Breast epithelium (tissue), 4 donors: ENCODE measurements at places on chromosomes 2 and 18. TPM values are rescaled to one million over a fixed set of nuclear protein-coding genes. Genes with fewer than 3 reads are reported as not detected.
A peak's percentile ranks its signal among the peaks of the same experiment; 100 is the strongest.

GRCh38 chr2:49811502-49811901 lies 657.2 kb upstream of the FSHR start:
- no peaks in the 10 kb centered on the region for H3K27me3 ChIP-seq
- H3K36me3 ChIP-seq: no peaks in the 10 kb centered on the region
- H3K27ac ChIP-seq: no peak overlapping the region
- H3K4me3 ChIP-seq: no peak overlapping the region
- no peak for DNase-seq
- no peaks in the 10 kb centered on the region for H3K4me1 ChIP-seq

- H3K4me3 ChIP-seq: peak within 1 kb of the TSS; percentile 94
- peak within 1 kb of the TSS; percentile 100 for H3K27ac ChIP-seq
- peaks cover 5% of the 10 kb centered on the region for H3K4me1 ChIP-seq
- H3K27me3 ChIP-seq: no peaks in the 10 kb centered on the region
- peak; percentile 64 for DNase-seq
Measured at GRCh38 chr2:29114946-29115609, at the start of gene CLIP4. Gene CLIP4 (plus strand): TSS chr2:29115415. CDS start chr2:29121389, 5,974 bp downstream.

The ZNG1B gene
- 29.9 TPM for total RNA-seq

GRCh38 chr2:122748552-122749011 lies 993.1 kb downstream of the TSN start:
- no peak overlapping the region for H3K4me3 ChIP-seq
- no peak for DNase-seq
- H3K4me1 ChIP-seq: no peaks in the 10 kb centered on the region
- no peak overlapping the region for H3K27ac ChIP-seq
- no peaks in the 10 kb centered on the region for H3K27me3 ChIP-seq
- H3K36me3 ChIP-seq: no peaks in the 10 kb centered on the region

GRCh38 chr2:173090276-173090877 lies 14.7 kb downstream of the MAP3K20 start:
- no peak for DNase-seq
- H3K27ac ChIP-seq: peak overlapping the region; percentile 50
- H3K4me1 ChIP-seq: peaks cover 4% of the 10 kb centered on the region
- no peak overlapping the region for H3K4me3 ChIP-seq

DNA sequence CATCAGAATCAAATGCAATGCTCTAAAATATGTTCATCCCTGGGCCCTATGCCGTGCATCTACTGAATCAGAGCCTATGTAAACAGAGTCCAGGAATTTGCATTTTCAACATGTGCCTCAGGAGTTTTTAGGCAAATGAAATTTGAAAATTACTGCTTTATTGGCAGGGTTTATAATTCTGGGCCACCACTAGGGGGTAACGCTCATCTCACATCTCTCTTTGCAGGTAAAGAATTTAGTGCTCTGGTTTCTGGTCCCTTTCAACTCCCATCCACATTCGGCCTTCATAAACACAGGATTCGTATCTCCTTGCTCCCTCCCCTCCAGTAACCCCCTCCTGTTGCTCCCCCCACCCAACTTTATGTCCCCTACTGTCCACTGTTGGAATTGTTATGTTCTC lies 49.3 kb downstream of the LYPD6B start:
- H3K36me3 ChIP-seq: no peaks in the 10 kb centered on the region
- DNase-seq: no peak
- H3K27me3 ChIP-seq: no peaks in the 10 kb centered on the region
- H3K4me3 ChIP-seq: no peak overlapping the region

DNA sequence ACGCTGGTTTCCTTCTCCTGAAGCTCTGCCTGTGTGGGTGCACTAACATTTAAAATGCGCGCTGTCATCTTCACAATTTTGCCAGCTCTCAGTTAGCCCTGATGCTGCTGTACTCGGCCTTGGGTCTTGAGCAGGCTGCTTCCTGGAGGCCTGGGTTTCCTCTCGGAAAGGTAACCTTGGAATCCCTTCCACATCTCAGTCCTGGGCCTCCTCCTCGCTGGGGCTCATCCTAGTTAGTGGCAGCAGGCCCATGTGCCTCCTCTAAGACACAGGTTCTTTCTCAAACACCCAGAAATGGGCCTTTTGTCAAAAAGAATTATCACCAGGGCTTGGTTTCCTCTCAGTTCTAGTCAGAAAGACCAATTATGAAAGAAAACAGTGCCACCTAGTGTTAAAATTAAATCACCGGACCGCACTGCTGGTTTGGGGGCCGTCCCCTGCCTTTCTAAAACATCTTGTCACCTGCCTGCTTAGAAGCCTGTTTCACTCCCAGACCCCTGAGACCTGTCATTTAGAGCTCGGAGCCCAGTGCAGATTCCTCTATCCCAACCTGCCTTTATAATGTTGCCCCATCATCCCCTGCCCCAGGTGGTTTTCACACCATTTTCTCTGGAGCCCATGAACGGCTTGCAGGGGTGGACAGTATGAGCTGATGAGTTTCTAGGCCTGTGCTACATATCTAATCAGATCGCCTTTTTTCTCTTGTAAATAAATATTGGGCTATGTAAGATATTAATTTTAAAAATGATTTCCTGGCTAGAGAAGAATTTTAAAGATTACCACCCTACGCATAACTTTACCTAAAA lies 42.4 kb downstream of the HK2 start:
- H3K27ac ChIP-seq: peak overlapping the region; percentile 69
- no peaks in the 10 kb centered on the region for H3K27me3 ChIP-seq
- no peak overlapping the region for H3K4me3 ChIP-seq
- no peaks in the 10 kb centered on the region for H3K4me1 ChIP-seq
- DNase-seq: no peak

DNA sequence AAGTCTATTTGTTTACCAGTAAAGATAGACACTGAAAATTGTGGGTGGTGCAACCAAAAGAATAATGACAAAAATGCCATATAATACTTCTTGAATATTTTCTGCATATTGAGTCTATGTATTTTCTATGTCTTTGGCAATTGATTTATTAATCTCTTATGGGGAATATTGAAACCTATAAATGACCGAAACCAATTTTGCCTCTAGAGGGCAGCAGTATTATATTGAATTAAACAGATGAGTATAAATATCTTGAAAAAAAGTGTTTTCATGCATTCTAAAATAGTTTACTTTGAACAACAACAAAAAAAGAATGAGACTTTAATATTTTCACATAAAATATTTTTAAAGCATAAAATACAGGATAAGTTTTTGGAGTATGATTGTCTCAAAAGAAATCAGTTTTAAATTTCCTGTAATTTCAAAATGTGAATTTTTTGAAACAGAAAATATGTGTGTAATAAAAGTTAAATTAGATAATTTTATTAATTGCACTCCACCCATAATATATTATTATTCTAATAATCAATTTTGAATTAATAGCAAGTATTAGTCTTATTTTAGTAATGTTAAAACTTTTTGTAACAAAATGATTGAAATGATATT lies 49.9 kb upstream of the CALCRL start:
- H3K27ac ChIP-seq: no peak overlapping the region
- H3K36me3 ChIP-seq: no peaks in the 10 kb centered on the region
- no peaks in the 10 kb centered on the region for H3K4me1 ChIP-seq
- no peaks in the 10 kb centered on the region for H3K27me3 ChIP-seq
- no peak overlapping the region for H3K4me3 ChIP-seq
- DNase-seq: no peak

GRCh38 chr2:130827502-130828251 lies 9.0 kb upstream of the ARHGEF4 start:
- H3K27ac ChIP-seq: no peak overlapping the region
- H3K36me3 ChIP-seq: no peaks in the 10 kb centered on the region
- DNase-seq: no peak
- H3K4me1 ChIP-seq: no peaks in the 10 kb centered on the region
- H3K4me3 ChIP-seq: no peak overlapping the region
- no peaks in the 10 kb centered on the region for H3K27me3 ChIP-seq

The ZNF521 gene
- total RNA-seq: 30.2 TPM

The MARCHF4 gene
- not detected for total RNA-seq

The CCBE1 gene
- total RNA-seq: 3.5 TPM

GRCh38 chr2:120535081-120535480 lies 189.1 kb downstream of the INHBB start:
- H3K4me1 ChIP-seq: peaks cover under 1% of the 10 kb centered on the region
- no peaks in the 10 kb centered on the region for H3K27me3 ChIP-seq
- no peak overlapping the region for H3K4me3 ChIP-seq
- H3K36me3 ChIP-seq: no peaks in the 10 kb centered on the region
- no peak overlapping the region for H3K27ac ChIP-seq

DNA sequence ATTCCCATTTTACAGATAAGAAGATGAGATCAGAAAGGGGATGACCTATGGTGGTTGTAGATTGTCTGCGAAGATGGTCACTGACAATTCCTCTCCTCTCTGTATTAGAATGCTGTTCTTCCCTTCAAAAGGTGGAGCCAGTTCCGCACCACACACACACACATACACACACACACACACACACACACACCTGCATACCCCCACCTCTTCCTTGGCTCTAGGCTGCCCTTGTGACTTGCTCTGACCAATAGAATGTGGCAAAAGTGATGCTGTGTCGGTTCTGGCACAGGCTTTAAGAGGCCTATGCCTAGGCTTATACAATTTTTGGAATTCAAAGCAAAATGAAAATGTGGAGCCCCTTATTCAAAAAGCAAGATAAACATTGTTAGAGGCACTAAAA lies 88.0 kb downstream of the ZFP36L2 start:
- DNase-seq: no peak
- peak overlapping the region; percentile 25 for H3K27ac ChIP-seq
- H3K4me1 ChIP-seq: no peaks in the 10 kb centered on the region
- H3K36me3 ChIP-seq: no peaks in the 10 kb centered on the region

DNA sequence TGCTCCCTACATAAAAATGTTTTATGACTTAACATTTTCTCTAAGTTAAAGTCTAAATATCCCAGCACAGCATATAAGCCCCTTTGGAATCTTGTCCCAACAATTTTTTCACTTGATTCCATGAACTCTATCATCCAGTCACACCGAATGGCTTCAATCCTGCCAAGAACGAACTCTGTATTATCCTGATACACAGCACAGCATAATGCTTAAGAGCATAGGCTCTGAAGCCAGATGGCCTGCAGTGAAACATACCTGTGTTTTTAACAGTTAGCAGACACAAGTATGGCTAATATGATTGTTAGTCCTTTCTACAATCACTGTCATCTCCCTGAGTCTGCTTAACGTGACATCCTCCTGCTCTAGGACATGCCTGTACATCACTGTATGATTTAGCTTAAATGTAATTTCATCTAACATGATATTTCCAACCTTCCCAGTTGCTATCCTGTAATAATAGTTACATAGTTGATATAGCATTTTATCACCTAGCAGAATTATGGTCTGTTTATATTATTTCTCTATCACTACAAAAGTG lies 669.5 kb downstream of the ERBB4 start:
- DNase-seq: no peak
- no peaks in the 10 kb centered on the region for H3K27me3 ChIP-seq
- H3K4me1 ChIP-seq: no peaks in the 10 kb centered on the region
- no peak overlapping the region for H3K4me3 ChIP-seq
- no peaks in the 10 kb centered on the region for H3K36me3 ChIP-seq

GRCh38 chr2:197838036-197838435 lies 33.6 kb downstream of the PLCL1 start:
- no peaks in the 10 kb centered on the region for H3K27me3 ChIP-seq
- no peak overlapping the region for H3K27ac ChIP-seq
- no peaks in the 10 kb centered on the region for H3K36me3 ChIP-seq
- no peak for DNase-seq
- peak overlapping the region; percentile 20 for H3K4me3 ChIP-seq

DNA sequence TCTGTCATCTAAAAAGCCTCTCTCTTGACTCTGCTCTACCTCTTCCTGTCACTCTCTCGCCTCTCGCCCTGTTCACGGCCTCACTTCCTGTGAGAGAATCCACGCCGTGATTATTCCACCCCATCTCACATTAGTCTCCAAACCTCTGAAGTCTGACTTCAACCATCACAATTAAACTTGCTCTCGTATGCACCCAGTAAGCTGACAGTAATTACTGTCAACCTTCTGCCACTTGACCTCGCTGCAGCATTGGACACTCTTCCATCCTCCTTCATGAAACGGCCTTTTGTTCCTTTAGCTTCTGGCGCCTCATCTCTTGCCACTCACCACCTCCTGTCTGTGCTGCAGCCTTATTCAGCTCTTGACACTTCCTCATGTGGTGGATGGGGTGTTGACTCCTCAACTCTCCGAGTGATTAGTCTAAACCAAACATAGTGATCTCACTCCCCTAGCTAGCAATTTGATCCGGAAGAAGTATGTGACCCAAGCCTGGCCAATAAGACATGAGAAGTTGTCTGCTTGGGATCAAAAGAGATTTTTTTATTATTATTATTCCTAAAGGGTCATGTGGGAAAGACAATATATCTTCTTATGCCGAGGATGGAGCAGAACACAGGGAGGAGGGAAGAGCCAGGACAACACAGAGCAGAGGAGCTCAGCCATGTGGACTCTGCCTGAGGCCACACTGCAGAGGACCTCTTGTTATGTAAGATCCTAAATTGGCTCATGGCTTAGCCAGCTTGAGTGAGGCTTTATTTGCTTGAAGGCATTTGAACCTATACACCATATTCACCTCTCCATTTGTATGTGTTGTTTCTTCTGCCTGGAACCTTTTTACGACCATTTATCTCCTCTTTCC lies 38.4 kb upstream of the MYO1B start:
- DNase-seq: no peak
- no peaks in the 10 kb centered on the region for H3K36me3 ChIP-seq
- no peaks in the 10 kb centered on the region for H3K4me1 ChIP-seq
- no peak overlapping the region for H3K27ac ChIP-seq

GRCh38 chr18:49837889-49838288 lies 24.6 kb upstream of the ACAA2 start:
- no peaks in the 10 kb centered on the region for H3K4me1 ChIP-seq
- no peak for DNase-seq
- no peak overlapping the region for H3K4me3 ChIP-seq
- H3K27ac ChIP-seq: no peak overlapping the region

DNA sequence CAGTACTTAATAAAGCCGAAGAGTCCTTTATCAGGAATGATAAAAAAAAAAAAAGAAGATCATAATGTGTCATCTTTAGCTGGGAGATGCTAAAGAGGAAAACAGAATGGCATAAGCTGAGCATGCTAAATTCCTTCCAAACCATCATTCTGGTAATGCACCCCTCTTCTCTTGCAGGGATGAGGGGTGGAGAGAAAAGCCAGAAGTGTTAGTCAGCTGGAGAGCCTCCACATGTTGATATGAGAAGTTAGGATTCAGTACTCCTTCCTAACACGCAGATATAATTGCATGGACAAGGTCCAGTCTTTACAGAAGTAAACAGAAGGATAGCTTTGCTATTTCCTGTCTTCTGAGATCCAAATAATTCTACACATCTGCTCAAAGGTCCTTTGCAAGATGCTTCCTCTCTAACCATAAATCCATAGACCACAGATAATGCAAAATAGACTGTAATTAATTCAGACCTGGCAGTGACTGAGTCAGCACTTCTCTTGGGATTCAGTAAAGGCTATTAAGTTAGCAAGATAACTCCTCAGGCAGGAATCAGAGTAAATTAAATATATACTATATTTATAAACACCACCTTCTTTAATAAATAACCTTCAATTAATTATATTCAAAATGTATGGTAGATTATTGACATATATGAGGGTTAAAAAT lies 930.0 kb upstream of the KLHL29 start:
- no peak overlapping the region for H3K27ac ChIP-seq
- H3K27me3 ChIP-seq: no peaks in the 10 kb centered on the region
- H3K36me3 ChIP-seq: no peaks in the 10 kb centered on the region
- no peak overlapping the region for H3K4me3 ChIP-seq
- no peaks in the 10 kb centered on the region for H3K4me1 ChIP-seq
- no peak for DNase-seq

The RBBP8 gene
- total RNA-seq: 117 TPM

- no peaks in the 10 kb centered on the region for H3K36me3 ChIP-seq
- H3K27ac ChIP-seq: no peak overlapping the region
- H3K4me1 ChIP-seq: no peaks in the 10 kb centered on the region
- H3K27me3 ChIP-seq: no peaks in the 10 kb centered on the region
- H3K4me3 ChIP-seq: no peak overlapping the region
Measured at GRCh38 chr18:23941791-23942190, 72.8 kb upstream of the TTC39C start.

- no peak overlapping the region for H3K27ac ChIP-seq
- DNase-seq: no peak
- peaks cover 7% of the 10 kb centered on the region for H3K27me3 ChIP-seq
Measured at GRCh38 chr2:129717560-129718130, 261.8 kb upstream of the RAB6C start.

The AOX1 gene
- 611 TPM for total RNA-seq
